ENCODE measurements at places on chromosomes 2 and 18. TPM values are rescaled to one million over a fixed set of nuclear protein-coding genes. Genes with fewer than 3 reads are reported as not detected.

MARCHF4 gene
- total RNA-seq = 5.3 TPM

SPATS2L gene
- 43.2 TPM for total RNA-seq

SATB2 gene
- total RNA-seq = 1.3 TPM

SGO2 gene
- 6.2 TPM for total RNA-seq

SOCS6 gene
- total RNA-seq = 29.7 TPM

Data from vein endothelial cell (primary cell).